ENCODE measurements at places on chromosomes 1 and 21. TPM values are rescaled to one million over a fixed set of nuclear protein-coding genes. Genes with fewer than 3 reads are reported as not detected.

Gene PTPN22
- total RNA-seq, result 1.5 TPM

- no peak for DNase-seq
Observed at GRCh38 chr1:7536891-7537591, 234.1 kb upstream of the VAMP3 start.

DNA sequence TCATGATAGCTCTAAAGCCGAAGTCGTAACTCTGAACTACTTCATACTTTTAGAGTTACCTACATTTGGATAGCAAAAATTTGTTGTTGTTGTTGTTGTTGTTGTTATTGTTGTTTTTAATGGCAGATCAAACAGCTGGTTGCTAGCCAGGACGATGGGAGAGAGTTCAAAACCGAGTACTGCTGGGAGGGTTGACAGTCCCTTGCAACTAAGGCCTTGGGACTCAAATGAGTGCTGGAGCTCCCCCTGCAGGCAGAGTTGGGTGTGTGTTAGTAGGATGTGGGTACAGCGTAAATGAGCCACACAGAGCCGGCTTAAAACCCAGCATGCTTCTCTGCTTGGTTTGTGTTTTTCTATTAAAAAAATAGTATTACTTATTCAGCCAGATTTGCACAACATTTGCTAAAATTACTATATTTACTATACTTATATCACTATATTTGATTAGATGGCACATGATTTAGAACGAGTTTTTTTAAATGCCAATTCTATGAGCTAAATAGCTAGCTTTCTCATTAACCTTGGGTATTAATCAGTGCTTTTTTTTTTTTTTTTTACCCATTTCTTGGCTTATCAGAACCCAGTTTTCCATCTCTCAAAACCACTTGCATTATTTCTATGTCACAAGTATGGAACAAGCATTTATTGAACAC lies 129.2 kb upstream of the SYT6 start:
- peak; percentile 38 for DNase-seq

Gene TFF2
- total RNA-seq, result not detected

Gene DCST1
- total RNA-seq, result not detected

- DNase-seq, result peak; percentile 46
Observed at GRCh38 chr1:50983219-50983802, 13.3 kb downstream of the CDKN2C start.

Gene IQGAP3
- total RNA-seq, result 64.1 TPM

- no peak for DNase-seq
Observed at GRCh38 chr1:64550946-64551605, 81.1 kb downstream of the CACHD1 start.

DNA sequence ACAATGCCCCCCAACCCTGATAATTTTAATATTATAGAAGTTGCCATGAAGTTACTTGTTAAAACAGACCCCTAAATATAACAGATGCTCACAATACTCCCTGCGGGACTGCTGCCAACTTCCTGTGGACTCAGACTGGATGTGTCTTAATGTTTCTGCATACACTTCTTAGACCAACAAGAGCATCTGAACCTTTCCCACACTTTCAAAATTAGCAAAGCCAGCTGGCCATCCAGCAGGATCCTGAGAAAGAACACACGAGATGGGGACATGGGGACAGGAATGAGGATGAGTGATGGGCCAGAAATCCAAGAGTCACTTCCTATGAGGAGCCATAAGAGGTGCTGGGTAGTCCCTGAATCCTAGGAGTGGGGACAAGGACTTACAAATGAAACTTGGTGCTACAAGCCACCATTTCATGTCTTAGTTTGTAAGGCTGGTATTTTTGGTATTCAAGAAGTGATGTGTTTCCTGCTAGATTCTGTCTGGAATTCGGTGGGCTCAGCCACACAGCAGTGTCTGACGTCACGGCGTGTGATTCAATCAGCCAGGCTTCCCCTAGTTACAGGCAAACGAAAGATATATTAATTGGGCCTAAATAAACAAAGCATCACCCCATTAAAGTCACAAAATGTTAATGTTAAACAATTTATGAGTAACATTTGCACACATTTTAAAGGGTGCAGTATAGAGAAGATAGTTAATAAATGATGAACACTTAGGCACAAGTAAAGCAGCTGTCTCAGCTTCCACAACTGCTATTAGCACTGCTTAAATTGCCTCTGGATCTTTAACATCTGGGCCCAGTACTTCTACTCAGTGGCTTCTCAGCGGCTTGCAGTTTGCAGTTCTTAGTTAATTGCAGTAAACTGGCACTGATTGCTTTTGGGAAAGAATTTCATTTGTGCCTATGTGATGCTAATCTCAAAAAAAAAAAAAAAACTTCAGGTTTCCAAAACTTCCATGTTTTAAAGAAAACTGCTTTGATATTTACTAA lies 41.2 kb upstream of the RGS8 start:
- no peak for DNase-seq

DNA sequence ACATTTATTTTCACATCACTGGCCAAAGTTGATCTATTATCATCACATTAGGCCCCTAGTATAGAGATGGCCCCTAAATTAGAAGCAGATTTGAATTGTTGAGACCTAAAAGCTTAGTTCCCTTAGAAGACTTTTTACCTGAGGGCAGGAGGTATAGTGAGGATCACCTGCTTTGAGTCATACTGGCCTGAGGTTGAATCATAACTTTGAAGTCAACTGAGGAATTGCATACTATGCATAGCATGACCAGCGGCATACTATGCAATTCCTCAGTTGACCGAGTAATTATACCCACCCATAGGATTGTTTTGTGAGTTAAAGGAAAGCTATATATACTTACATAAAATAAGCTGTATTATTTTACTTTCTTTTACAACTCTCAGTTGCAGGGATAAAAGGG lies 50.3 kb upstream of the DPH5 start:
- no peak for DNase-seq

DNA sequence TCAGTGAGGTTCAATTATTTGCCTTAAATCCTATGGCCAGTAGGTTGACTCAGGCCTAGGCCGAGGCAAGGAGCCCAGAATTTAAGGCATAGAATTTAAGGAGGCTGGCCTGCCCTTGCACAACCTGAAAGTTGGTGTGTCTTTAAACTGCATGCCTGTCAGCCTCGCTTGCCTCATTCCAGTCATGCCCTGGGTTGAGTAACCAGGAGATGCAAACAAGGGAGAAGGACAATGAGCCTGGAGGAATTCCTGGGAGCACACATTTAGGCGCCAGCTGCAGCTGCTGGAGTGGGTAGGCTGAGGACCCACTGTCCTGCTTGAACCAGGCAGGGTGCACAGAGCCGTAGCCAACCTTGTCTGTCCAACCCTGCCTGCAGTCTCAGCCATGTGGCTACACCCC lies 11.7 kb downstream of the CD2 start:
- DNase-seq, result no peak

- no peak for DNase-seq
Observed at GRCh38 chr1:209580577-209580976, 2.9 kb upstream of the CAMK1G start.

DNA sequence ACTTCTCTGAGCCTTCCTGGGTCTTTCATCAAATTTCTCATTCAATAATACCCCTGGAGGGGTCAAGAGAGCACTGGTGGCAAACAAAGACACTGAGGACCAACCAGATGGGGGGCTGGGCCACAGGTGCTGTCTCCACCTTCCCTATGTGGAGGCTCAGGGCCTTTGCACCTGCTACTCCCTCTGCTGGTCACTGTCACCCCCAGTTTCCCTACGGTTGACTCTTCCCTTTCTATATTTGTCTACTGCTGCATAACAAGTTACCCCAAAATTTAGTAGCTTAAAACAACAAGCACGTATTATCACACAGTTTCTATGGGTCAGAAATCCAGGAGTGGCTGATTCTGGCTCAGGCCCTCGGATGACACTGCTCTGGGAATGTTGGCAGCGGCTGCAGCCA lies 138.8 kb upstream of the RUNX3 start:
- no peak for DNase-seq

Gene HEYL
- total RNA-seq, result 12.7 TPM
